Cortex of kidney (tissue), 1 donor: ENCODE measurements at places on chromosomes 3 and 15.

DNA sequence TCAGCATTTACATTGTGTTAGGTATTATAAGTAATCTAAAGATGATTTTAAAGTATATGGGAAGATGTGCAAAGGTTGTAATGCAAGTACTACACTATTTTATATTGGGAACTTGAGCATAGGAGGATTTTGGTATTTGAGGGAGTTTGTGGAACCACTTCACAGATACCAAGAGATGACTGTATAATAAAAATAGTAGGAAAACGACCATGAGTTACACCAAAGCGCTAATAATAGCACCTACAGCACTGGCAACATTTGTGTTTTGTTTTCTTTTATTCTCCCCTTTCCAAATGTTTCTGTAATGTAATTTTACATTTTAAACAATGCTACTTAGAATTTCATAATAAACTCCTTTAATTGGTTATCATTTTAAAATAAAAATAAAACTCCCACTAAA, 10.5 kb downstream of the CNBP start:
- DNase-seq, result no peak

GRCh38 chr3:111592143-111592542, 3.0 kb downstream of the ZBED2 start:
- no peak for DNase-seq

- DNase-seq, result no peak
Observed at GRCh38 chr15:73658645-73659044, 25.5 kb upstream of the NPTN start.

DNA sequence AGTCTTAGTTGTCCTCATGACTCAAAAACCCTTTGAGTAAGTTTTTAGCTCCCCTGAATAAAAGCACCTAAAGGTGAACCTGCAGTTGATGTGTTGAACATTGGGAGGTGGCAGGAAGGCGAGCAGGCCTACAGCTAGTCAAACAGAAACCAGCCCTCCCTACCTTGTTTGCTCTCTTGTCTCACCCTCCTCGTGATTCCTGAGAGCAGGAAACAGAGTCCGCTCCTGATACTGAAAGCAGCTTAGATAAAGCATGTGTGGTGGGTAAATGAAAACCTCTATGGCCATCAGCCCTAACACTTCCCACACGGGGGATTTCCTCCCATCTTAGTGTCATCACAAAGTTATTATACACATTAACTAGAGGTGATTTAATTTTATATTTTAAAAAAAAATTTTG, 21.8 kb upstream of the CLDN18 start:
- DNase-seq, result no peak

DNA sequence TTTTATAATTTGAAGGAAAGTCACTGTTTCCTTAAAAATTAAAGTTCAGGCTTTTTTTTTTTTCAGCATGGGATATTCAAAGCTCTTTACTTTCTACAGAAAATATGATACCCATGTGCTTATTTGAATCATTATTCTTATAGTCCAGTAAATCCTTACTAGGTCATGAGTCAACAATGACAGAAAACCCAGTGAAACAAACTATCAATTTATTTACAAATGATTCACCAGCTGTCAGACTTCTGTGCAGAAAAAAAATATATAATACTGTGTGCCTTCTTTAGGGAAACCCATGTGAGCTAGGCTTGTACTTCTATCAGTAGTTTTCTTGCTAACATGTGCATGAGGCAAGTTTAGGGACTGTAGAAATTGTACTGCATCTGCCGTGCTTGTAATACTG, 1.2 kb downstream of the ACP3 start:
- DNase-seq, result no peak

GRCh38 chr3:146550070-146550615, 5.7 kb upstream of the PLSCR1 start:
- DNase-seq, result no peak
